Hippocampal formation (tissue), 2 donors: ENCODE measurements at places on chromosomes 7 and 10.

- DNase-seq = no peak
Measured at GRCh38 chr7:27184337-27185012, 557 bp downstream of the HOXA11 start.

DNA sequence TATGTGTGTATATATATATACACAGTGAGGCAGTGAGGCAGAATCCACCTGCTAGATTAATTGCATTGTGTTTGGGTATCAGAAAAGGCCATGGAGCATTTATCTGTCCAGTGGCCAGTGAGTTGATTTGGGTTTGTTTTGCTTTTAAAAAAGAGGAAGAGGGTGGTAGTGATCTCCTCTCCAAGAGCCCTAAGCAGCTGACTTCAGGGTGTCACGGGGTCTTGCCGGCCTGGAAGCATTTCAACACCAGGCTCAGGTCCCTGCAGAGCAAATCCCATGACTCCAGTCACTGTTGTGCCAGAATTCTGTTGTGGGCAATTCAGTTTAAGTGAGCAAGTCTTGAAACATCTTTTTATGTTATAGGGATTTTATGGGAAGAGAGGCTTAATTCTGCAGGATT is 30.6 kb upstream of the GPNMB start:
- peak; percentile 37 for DNase-seq

GRCh38 chr10:1191752-1192151 is 135.6 kb downstream of the WDR37 start:
- DNase-seq = no peak

GRCh38 chr10:68954904-68955303 is 1.1 kb upstream of the DDX21 start:
- no peak for DNase-seq

- no peak for DNase-seq
Measured at GRCh38 chr10:51266496-51266895, 192.2 kb downstream of the PRKG1 start.

GRCh38 chr10:49726593-49726992 is 35.5 kb downstream of the OGDHL start:
- no peak for DNase-seq

- no peak for DNase-seq
Measured at GRCh38 chr10:17668435-17669184, 24.7 kb downstream of the STAM start.

DNA sequence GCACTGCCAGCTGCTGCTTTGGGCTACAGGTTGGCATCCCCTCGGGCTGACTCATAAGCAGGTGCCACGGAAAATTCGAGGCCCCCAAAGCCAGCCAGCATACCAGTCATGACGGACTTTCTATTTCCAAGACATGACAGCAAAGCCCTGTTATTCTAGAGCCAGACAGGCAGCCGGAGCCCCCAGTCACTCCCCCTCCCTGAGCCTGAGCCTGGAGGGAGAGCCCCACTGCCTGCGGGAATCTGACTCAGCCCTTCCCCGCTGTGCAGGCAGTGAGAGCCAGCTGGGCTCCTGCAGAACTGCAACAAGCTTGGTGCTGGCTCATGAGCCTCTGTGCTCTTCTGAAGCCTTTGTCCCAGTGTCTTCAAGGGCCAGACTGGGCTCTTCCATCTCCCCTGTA is 15.8 kb downstream of the BTBD16 start:
- DNase-seq = peak; percentile 60

DNA sequence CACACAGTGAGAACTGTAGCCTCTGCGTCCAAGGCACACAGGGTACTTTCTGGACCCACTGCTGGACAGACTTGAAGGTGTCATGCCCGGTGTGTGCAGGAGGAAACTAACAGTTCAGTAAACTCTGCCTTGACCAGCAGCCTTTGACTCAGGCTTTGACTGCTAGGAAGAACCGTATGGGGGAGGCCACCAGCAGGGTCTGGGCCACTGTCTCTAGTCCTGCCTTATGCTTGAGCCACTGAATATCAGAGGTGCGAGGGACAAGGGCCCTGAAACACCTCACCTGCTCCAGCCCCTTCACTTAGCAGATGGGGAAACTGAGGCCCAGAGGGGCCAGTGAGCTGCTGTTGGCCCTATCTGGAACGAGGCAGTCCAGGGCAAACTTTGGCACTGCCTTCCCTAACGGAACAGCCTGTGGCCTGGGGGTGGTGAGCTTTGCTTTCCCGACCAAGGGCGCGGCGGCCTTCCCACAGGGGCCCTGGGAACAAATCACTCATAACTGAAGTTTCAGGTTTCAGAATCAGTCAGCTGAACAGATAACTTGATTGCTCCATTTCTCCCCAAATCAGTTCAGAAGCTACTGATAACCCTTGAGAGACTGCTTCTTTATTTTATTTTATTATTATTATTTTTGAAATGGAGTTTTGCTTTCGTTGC is 130.0 kb downstream of the FAM53B start:
- no peak for DNase-seq

GRCh38 chr7:140315498-140316164 is 82.7 kb downstream of the SLC37A3 start:
- no peak for DNase-seq

GRCh38 chr7:148882192-148882591 is 1.9 kb downstream of the EZH2 start:
- DNase-seq = no peak

DNA sequence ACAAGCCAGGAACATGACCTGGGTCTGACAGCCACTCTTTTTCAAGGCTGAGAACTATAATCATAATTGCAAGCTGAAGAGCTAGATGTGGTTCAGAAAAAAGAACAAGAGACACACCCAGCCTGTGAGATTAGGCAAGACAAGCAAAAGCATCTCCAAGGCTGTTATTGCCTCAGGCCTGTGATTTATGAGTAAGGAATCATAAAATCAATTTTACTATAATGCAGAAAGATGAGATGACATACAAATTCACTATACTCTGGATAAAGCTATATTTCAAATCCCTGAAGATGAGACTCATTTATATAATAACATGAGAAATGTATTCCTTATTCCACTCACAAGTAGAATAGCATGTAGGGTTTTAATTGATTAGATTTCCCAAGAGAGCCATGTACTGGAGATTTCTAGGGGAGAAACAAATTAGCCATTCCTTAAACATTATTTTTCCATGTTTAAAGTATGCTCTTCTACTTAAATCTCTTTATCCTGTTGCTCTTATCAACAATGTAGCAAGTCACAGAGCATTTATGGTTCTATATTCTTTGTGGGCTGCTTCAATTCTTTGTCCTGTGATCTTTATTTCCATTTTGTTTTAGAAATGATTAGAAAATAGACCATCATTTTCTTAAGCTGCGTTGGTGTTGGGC is 47.4 kb downstream of the FHIP2A start:
- no peak for DNase-seq

DNA sequence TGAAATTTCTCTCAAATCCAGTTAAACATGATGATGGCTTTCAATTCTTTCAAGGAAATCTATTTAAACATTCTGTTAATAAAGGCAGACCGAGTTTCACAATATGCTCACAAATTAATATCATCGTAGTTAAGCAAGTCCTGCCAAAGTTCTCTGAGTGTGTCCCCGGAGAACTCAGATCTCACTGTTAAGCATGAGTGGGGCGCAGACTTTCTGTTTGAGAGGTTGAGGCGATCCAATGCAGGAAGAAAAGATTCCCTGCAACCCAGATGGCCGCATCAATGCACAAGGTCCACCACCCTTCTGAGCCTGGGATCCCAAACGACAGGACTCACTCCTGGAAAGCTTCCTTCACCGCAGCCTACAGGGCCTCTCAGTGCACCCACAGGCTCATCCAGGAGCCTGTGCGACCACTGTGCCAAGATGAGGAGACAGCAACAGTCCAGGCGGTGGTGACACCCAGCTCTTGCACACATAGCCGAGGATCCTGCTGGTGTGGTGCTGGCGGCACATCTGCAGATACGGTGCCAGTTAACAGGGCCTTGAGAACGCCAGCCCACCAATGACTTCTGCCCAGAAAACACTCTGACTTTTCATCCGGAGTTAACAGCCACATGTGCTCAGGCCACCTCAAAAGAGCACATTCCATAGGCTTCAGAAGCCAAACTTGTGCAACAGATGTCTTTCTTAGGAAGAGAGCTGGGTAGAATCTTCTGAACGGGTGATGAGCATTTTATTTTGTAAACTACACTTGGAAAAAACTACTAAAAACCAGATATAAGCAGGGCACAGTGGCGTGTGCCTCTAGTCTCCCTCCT is 102.1 kb downstream of the ZRANB1 start:
- DNase-seq = no peak

- DNase-seq = no peak
Measured at GRCh38 chr7:15507171-15507570, 54.6 kb downstream of the AGMO start.

DNA sequence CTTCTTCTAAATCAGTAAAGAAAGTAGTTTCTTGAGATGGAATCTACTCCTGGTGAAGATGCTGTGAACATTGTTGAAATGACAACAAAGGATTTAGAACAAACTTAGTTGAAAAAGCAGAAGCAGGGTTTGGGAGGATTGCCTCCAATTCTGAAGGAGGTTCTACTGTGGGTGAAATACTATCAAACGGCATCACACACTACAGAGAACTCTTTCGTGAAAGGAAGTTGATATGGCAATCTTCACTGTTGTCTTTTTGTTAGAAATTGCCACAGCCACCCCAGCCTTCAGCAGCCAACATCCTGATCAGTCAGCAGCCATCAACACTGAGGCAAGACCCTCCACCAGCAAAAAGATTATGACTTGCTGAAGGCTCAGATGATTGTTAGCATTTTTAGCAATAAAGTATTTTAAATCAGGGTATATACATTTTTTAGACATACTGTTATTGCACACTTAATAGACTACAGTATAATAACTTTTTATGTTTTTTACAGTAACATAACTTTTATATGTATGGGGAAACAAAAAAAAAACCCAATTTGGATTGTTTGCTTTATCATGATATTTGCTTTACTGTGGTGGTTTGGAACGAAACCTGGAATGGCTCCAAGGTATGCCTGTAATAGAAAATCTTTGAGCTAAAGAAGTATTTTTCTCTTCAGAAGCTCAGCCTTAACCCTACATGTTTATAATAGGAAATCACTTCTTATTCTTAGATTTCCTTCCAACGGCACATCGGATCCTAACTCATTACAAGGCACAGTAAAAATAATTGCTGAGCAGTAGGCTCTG is 257.3 kb downstream of the LRMDA start:
- no peak for DNase-seq

- DNase-seq = no peak
Measured at GRCh38 chr10:96772196-96772595, 51.9 kb upstream of the PIK3AP1 start.

DNA sequence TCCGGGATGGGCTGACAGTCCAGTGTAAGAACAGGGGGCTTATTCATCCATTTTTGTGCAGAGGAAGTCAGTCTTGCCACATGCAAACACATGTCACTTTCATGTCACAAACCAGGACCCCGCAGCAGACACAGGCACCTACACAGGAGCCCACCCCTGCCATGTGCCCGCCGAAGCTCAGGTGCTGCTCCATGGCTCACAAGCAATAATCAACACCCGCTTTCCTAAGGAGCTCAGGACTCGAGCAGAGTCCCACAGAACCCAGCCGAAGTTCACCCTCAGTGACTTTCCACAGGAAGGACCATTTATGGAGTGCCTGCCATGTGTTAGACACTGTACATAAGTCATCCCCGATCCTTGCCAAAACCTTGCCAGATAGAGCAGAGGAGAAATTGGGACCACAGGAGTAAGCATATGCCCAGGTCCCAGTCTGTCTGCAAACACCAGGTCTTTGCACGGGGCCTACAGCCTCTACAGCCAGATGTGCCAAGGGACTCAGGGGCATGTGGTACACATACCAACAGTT is 99.4 kb downstream of the EBF3 start:
- DNase-seq = no peak

DNA sequence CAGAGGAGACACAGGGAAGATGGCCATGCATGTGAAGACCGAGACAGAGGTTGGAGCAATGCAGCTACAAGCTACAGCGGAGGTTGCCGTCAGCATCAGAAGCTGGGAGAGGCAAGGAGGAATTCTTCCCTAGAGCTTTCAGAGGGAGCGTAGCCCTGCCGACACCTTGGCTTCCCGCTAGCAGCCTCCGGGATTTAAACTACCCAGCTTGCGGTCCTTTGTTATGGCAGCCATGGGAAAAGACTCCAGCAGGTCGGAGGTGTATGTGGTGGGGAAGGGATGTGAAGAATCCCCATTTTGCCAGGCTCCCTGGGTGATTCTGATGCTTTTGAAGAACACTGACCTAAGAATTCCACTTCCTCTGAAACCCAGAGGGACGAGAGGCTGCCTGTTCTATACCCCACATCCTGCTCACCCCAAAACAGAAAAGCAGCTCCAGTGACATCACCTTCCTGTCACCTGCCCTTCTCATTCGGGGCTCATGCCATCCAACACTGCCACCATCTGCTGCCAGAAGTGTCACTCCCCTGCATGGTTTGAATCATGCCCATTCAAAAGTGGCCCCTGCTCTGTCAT is 3.3 kb upstream of the SEPHS1 start:
- DNase-seq = no peak

DNA sequence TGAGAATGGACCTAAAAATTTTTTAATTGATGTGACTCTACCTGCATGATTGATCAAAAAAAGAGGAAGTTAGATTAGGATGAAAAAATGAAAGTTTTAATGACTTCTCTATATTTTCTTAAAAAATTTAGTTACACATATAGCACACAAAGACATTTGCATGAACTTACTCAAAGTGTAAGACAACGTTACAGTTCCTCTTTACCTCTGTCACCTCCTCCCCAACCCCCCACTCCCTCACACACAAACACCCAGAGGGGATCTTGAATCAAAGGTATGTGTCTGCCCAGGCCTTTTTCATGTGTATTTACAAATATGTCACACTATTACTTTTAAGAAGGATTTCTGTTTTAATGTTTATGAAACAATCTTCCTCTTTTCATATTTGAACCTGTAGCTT is 20.6 kb upstream of the CDCA7L start:
- DNase-seq = no peak

GRCh38 chr10:80421050-80421706 is 12.8 kb downstream of the PRXL2A start:
- no peak for DNase-seq

DNA sequence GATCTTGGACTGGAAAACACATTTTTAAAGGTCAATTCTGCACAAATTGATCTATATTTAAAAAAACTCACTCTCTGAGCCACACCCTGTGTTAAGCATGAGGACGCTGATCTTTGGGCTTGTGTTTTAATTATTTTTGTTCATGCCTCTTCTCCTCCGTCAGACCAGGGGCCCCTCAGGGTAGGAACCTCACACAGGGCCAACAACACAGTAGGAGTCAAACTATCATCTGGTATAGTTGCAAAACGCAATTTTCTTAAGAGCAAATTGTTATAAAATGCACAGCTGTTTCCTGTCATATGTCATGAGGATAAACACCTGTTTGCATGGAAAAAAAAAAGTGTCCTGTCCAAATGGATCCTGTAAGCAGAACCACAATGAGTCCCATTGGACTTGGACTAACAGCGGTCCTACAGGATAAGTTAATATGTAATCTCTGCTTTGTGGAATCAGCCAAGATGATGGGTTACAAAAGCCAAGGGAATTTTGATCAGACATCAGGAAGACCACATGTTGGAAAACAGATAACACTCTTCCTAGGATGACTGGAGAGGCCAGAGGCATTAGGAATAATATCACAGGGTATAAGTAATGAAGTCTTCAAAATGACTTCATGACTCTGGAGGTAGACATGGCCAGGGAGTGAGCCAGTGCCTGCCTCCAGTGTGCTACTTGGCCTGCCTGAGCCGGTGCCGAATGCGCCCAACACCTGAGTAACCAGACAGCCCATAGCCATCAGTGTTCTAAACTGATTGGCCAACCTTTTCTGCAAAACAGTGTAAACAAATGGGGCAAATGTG is 184.9 kb upstream of the ADCY1 start:
- DNase-seq = no peak
